ENCODE measurements at places on chromosomes 1 and 21. TPM values are rescaled to one million over a fixed set of nuclear protein-coding genes. Genes with fewer than 3 reads are reported as not detected.

The B3GALT5 gene
- total RNA-seq = under 0.01 TPM

The EIF4G3 gene
- total RNA-seq = 53.5 TPM

The BCAN gene
- total RNA-seq = under 0.01 TPM

The EFCAB14 gene
- total RNA-seq = 35.3 TPM

The ETV3L gene
- not detected for total RNA-seq

The TRPM2 gene
- total RNA-seq = not detected

The ADAMTS4 gene
- 0.51 TPM for total RNA-seq

The DNAJC6 gene
- total RNA-seq = under 0.01 TPM

The BMP8A gene
- total RNA-seq = 0.33 TPM

The XPR1 gene
- 31.5 TPM for total RNA-seq

The CAMK2N1 gene
- 79.9 TPM for total RNA-seq

Data from fibroblast of lung (primary cell).